ENCODE measurements at places on chromosomes 1 and 21.

DNA sequence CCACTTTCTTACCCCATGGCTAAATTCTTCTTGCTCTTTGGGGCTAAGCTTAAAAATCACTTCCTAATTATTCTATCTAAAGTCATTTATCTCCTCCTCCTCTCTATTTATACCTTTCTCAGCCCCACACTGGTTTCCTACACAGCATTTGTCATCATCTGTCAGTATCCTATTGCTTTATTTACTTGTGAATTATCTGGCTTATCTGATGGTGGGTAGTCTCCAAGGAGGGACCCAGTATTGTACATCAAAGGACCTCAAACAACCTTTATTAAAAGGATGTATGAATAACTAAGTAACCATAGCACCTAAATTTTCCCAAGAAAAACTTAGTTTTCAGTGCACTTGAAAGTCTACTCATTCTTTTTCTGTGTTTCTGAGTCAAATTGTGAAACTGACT is 332.7 kb upstream of the SNX7 start:
- DNase-seq, result no peak

GRCh38 chr1:18505666-18506065 is 24.9 kb downstream of the KLHDC7A start:
- DNase-seq, result no peak

GRCh38 chr1:155172732-155173477 is at the start of gene KRTCAP2:
KRTCAP2 (minus strand) TSS chr1:155173304; CDS start chr1:155173224, 80 bp downstream.
- peak; percentile 96 for DNase-seq

DNA sequence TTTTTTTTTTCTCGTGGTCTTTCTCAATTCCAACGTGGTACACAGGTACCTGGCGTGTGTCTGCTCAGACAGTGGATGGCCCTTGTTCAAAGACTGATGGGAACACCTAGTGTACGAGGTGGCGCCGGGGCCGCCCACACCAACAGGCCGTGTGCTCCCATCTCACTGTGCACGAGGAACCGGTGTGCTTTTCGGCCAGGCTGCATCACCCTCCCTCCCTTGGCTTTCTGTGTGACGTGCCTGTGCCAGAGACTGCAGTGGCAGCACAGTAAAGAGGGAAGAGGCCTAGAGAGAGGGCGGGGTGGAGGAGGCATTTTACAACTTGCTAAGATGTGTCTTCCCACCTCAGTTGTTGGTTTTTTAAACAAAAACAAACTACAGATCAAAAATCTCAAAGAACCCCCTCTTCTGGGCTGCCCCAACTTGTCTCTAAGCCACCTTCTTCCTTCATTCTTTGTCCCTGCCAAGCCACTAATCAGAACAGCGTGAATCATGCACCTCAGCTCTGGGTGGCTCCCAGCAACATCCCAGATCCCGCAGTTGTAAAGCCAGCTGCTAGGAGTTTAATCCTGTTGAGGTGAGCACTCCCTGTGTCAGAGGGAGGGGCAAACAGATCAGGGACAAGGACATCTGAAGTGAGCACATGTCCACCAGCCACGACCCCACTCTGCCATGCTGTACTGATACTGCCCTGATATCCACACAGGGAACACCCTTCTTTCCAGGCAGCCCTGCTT is 20.7 kb downstream of the IRF2BP2 start:
- DNase-seq, result no peak

DNA sequence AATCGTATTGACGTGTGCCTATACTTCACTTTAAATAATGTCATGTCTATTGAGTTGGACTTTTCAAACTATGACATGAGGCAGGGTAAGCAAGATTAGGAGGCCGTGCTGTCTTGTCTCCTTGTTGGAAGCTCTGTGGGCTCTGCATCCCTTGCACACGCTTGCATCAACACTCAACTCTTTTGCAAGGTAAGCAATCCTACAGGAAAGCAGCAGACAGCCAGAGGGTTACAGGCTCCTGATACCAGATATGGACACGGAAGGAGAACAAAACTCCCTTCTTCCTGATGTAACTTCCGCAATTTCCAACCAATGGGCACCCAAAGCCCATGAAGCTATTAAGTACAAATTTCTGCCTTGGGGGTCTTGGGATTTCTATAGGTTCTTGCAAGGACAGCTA is 1520.7 kb upstream of the B3GALT2 start:
- DNase-seq, result no peak

DNA sequence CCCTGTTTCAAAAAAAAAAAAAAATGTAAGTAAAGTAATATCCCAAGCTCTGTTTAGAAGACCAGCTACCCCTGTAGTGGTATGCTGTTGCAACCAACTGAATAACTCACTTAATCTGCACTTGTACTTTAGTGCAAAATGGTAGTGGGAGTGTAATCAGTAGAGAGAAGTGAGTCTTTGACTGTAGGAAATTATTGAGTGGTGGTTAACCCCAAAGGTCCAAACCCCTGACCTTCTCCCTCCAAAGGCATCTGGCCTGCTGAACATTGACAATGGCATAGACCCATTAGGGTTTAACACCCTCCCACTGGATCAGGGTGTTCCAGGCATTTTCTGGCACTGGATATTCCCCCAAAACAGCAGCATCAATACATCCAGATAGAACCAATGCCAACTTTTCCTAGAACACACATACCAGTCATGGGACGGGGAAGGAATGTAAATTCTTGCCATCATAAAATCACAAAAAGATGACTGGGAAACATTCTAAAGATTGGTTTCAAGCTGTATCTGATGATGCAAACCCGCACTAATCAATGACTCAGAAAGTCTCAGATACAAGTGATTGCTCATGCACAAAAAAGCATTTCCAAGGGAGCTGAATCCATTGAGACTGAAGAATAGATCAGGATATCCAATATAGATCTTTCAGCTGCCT is 110.3 kb downstream of the MRPL39 start:
- DNase-seq, result no peak

Measured in CD4-positive, alpha-beta T cell treated with Interferon gamma for 1 hour (primary cell).